ENCODE measurements at places on chromosomes 2 and 18.

GRCh38 chr2:9220201-9220600, 13.6 kb downstream of the ASAP2 start:
- no peak for DNase-seq

- no peak for DNase-seq
Measured at GRCh38 chr2:37377187-37377532, 32.7 kb downstream of the QPCT start.

DNA sequence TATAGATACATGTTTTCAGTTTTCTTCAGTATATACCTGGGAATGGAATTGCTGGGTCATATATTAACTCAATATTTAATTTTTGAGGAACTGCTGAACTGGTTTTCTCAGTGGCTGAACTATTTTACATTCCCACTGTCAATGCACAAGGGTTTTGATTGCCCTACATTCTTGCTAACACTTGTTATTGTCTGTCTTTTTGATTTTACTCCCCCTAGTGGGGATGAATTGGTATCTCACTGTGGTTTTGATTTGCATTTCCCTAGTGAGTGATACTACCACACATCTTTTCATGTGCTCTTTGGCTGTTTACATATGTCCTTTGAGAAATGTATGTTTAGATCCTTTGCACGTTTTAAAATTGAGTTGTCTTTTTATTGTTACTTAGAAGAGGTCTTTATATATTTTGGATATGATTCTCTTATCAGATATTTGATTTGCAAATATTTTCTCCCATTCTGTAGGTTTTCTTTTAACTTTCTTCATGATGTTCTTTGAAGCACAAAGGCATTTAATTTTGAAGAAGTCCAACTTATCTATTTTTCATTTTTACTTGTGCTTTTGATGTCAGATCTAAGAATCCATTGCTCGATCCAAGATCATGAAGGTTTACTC, 36.2 kb downstream of the ASB1 start:
- no peak for DNase-seq

DNA sequence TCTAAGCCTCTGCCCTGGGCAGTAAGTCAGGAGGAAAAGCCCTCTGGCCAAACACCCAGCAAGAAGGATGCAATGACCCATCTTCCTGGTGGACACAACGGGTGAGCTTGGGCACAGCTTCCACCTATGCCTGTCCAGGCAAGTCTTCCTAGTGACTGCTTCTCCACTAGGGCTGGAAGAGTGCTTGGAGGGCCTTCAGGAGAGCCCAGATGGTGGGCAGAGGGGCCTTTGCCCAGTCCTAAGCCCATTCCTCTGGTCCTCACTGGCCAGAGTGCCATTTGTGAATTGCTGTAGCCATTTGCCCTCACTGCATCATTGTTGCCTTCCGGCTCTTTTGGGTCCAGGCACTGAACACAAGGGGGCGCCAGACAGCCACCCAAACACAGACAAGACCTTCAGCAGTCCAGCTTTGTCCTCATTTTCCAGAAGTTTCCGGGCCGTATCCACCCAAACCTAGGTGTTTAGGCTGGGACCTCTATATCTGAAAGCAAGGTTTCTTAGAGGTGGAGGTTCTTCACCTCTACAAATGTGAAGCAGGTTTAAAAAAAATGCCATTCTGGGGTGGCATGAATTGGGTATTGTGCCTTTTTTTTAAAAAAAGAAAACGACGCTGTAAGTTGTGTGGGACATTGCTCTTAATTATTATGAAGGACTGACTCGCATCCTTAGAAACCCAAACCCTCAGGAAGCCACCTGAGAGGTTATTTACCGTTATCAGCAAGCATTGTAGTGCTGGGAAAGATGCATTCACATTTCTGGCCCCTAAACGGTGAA, 29.5 kb downstream of the PAX8 start:
- DNase-seq = no peak

DNA sequence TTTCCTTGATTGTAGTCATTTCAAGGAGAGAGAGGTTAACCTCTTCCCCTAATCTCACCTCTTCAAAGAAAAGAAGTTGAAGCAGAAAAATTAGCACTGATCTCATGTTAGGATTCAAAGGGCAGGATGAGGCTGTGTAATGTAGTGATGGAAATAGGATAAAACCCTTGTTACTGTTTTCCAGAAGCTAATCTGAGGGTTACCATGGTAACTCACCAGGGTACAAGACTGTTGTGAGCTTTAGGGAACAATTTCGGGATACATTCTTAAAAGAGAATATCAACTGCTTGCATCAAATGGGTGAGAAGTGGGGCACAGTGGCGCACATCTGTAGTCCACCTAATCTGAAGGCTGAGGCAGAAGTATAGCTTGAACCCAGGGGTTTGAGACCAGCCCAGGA, 64.9 kb upstream of the SLC39A10 start:
- DNase-seq = no peak

DNA sequence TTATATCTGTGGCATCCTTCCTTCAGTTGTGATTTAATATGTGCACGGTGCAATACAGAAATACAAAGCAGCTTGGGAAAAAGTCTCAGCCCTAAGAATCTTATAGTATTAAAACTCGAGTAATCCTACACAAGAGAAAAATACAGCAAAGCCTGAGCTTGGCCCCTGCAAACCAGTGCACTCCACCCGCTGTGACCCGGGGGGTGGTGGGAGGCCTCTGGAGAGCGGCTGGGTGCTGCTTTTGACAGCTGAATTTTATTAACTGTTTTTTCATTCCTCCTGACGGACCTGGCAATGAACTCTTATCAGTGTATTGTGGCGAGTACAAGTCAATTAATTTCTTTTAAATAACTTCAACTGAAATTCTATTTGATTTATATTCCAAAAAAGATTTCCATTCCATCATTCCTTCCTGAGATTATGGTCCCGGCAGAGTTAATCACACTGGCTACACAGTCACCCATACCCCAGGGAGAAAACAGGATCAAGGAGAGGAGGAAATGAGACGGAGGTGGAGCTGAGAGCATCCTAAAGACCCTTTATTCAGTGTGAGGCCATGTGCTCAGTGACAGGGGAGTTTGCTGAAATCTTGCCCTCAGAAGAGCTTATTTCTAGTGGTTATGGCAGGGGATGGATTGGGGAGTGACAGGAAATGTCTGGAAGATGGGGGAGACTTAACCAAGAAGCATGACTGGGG, 124.8 kb downstream of the KLHL29 start:
- no peak for DNase-seq

GRCh38 chr2:148893906-148894305, 18.9 kb downstream of the KIF5C start:
- DNase-seq = no peak

DNA sequence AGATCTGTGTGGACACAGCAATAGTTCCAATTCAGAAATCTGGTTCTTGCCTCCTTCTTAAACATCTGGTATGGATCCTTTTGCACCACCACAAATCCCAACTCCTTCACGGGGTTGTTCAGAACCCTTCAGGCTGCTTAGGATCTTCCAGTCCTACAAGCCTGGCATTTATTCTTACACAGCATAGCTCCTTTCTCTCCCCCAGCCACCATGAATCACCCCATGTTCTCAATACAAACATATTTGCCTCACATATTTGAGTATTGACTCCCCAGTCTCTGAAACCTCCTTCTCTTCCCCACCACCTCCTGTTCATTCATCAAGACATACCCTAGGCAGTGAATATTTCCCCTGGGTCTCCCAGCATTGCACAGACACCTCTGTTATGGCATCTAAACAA, 155.2 kb downstream of the ALK start:
- DNase-seq = no peak

DNA sequence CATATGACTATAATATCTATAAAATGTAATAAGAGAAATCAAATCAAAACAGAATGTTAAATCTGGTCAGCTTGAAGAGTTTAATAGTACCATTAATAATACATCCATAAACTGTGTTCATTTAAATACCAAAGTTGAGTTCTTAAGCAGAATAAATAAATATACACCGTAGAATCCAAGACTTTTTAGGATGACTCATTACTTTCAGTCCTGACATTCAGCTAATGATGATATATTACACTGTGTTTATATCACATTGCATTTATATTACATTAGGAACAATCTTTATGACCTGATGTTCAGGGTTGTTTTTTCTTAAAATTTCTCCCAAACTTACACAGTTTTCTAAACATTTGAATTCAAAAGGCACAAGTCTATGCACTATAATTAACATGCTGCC, 331.3 kb downstream of the SS18 start:
- no peak for DNase-seq

- DNase-seq = no peak
Measured at GRCh38 chr2:60825666-60826065, 55.7 kb upstream of the REL start.

DNA sequence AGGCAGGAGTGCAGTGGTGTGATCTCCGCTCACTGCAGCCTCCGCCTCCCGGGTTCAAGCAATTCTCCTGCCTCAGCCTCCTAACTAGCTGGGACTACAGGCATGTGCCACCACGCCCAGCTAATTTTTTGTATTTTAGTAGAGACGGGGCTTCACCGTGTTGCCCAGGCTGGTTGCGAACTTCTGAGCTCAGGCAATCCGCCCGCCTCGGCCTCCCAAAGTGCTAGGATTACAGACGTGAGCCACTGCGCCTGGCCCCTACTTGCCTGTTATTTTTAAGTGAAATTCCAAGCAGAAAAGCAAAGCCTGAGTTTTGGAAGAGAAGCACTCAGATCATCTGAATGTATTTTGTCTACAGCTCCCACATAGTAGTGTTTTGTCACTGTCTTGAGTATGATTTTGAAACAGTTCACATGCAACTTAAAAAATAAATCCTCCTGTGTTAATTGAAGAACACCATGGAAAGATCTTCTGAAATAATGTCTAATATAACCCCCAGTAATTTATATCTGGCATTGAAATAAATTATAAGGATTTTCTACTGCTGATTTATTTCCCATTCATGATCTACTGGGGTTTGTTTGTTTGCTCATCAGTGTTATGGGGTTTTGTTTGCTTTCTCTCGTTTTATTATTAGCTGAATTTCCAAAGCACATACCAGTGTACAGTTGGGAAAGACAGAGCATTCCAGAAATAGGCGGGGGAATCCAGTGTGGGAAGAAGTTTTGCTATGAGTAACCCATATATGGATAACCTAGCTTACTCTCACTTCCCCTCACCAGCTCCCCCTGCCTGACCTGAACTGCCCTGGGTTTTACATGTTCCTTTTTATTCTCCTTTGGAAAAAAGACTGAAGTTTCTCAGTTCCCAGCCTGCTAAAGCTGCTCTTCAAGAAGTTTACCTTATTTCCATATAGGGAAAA, 80.1 kb upstream of the MAP3K20 start:
- no peak for DNase-seq

DNA sequence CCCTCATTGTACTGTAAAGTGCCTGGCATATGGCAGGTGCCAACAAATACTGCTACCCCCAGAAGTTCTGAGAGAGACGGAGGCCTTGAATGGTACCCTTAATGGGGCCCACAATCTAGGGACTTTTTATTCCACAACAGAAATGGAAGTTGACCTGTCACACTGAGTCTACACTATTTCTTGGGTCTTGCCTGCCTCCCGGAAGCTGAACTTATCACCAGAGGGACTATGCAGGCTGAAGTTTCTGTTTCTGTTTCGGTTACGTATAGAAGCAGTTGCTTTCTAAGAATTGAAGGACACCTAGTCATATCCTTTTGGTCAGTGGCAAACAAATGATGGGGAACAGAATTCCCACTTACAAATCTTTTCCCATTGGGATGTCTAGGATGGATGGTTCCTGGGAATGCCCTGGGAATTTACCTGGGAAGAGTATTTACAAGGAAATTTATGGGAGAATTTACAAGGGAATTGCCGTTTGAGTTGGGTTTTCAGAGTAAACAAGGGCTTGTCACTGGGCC, 74.2 kb downstream of the HS1BP3 start:
- DNase-seq = no peak

- DNase-seq = no peak
Measured at GRCh38 chr2:112644933-112645309, 818 bp upstream of the SLC20A1 start.

DNA sequence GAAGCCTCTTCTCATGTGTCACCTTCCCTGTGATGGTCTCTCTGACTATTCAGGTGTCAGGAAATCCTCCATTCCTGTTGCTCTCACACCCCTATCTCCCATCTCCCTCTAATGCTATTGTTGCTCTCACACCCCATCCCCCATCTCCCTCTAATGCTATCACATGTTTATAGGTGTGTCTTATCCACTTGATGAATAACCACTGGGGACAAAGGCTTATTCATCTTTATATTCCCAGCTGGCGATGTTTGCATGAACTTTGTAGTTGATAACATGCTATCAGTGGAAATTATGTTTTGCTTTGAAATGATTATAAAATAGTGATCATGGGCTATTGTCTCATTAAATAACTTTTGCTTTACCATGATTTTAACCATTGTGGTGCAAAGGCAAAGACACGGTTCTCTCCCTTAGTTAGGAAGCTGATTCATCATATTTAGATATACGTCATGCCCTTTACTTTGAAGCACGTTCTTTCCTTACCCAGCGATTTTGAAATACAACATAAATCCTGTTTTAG, 220.5 kb downstream of the PMAIP1 start:
- DNase-seq = no peak

GRCh38 chr18:57004366-57005121, 142.3 kb upstream of the BOD1L2 start:
- DNase-seq = no peak

- no peak for DNase-seq
Measured at GRCh38 chr18:11994336-11994702, 13.0 kb downstream of the IMPA2 start.

- no peak for DNase-seq
Measured at GRCh38 chr2:134372611-134373131, 118.8 kb downstream of the MGAT5 start.
